Activated naive CD4-positive, alpha-beta T cell treated with anti-CD3 and anti-CD28 coated beads for 36 hours (primary cell): ENCODE measurements at places on chromosomes 3 and 15. TPM values are rescaled to one million over a fixed set of nuclear protein-coding genes. Genes with fewer than 3 reads are reported as not detected.

The DISP2 gene
- 0.02 TPM for total RNA-seq

The PARP15 gene
- 3.6 TPM for total RNA-seq

The LRRC2 gene
- not detected for total RNA-seq

The SERINC4 gene
- 0.14 TPM for total RNA-seq

The CDHR4 gene
- not detected for total RNA-seq

The GPR27 gene
- total RNA-seq, result 0.93 TPM

The ISLR gene
- total RNA-seq, result not detected

The CCR8 gene
- total RNA-seq, result not detected

The ZBTB47 gene
- 1.0 TPM for total RNA-seq

The HDC gene
- 0.95 TPM for total RNA-seq

The ULK4 gene
- total RNA-seq, result 8.5 TPM

The SI gene
- not detected for total RNA-seq

The RAB11A gene
- 157 TPM for total RNA-seq

The SAXO2 gene
- 0.69 TPM for total RNA-seq

The JMJD7 gene
- 18.7 TPM for total RNA-seq

The FAM98B gene
- 42.0 TPM for total RNA-seq

The TRPM1 gene
- not detected for total RNA-seq

The ACSBG1 gene
- total RNA-seq, result not detected

The RLBP1 gene
- total RNA-seq, result not detected

The CRYGS gene
- 1.8 TPM for total RNA-seq

The GOLGA8J gene
- not detected for total RNA-seq

The UROC1 gene
- total RNA-seq, result not detected

The ZNF501 gene
- total RNA-seq, result 2.7 TPM

The GOLGA6L7 gene
- not detected for total RNA-seq

The GCNT3 gene
- total RNA-seq, result not detected

The LRRN1 gene
- 0.67 TPM for total RNA-seq

The GAP43 gene
- total RNA-seq, result not detected

The KCNAB1 gene
- total RNA-seq, result not detected

The MAP6D1 gene
- 1.1 TPM for total RNA-seq

The KPNA4 gene
- 59.4 TPM for total RNA-seq

The CAMK2N2 gene
- total RNA-seq, result not detected

The PLS1 gene
- total RNA-seq, result 5.3 TPM

The PCSK6 gene
- total RNA-seq, result 0.25 TPM

The DCLK3 gene
- total RNA-seq, result not detected

The GRAMD1C gene
- 1.3 TPM for total RNA-seq

The IL17RD gene
- not detected for total RNA-seq

The SLC28A1 gene
- total RNA-seq, result not detected

The EXD1 gene
- not detected for total RNA-seq

The ITGA11 gene
- total RNA-seq, result 0.12 TPM

The KLF13 gene
- total RNA-seq, result 121 TPM

The ARHGEF26 gene
- total RNA-seq, result 0.45 TPM

The ITIH4 gene
- total RNA-seq, result 1.6 TPM

The NLGN1 gene
- not detected for total RNA-seq
